Renal cortical epithelial cell (primary cell): ENCODE measurements at places on chromosomes 6 and 20. TPM values are rescaled to one million over a fixed set of nuclear protein-coding genes. Genes with fewer than 3 reads are reported as not detected.

GUCA1A gene
- total RNA-seq, result 0.05 TPM in 1 of 2 replicates, not detected in the other

GRCh38 chr6:35948725-35949124, 27.8 kb upstream of the SRPK1 start:
- peak; percentile 28 for DNase-seq

TNNC2 gene
- not detected in 2 replicates for total RNA-seq

GRCh38 chr6:16057446-16057845, 71.4 kb upstream of the MYLIP start:
- DNase-seq, result no peak

CPXM1 gene
- 0.17 and 0.20 TPM in 2 replicates for total RNA-seq

- DNase-seq, result no peak
These were observed 11.4 kb downstream of the ULBP3 start for GRCh38 chr6:150057501-150057951.

SNX21 gene
- 26.9 and 32.1 TPM in 2 replicates for total RNA-seq

DNA sequence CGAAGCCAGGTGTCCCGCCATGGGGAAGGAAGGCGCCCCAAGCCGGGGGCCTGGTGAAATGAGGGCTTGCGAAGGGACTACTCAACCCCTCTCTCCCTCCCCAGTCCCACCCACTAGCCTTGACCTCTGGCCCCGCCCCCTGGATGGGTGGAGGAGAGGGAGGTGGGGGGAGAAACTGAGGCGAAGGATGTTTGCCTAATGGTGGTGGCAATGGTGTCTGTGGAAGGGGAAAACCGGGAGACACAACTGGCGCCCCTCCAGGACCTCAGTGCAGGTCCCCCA, at the start of gene POU5F1:
Gene POU5F1, minus strand, starts transcription at position 83 of the 282 bp plus-strand sequence. Its CDS starts 62 bp downstream, at position 21.
- DNase-seq, result no peak

OPRM1 gene
- total RNA-seq, result not detected in 2 replicates

FRK gene
- 21.7 and 44.4 TPM in 2 replicates for total RNA-seq

GRCh38 chr6:23280437-23280836, 711.1 kb downstream of the HDGFL1 start:
- DNase-seq, result peak; percentile 8

CALHM4 gene
- total RNA-seq, result not detected in 2 replicates

TFAP2C gene
- 0.35 TPM in 1 of 2 replicates, not detected in the other for total RNA-seq

TREM2 gene
- not detected in 2 replicates for total RNA-seq

DNA sequence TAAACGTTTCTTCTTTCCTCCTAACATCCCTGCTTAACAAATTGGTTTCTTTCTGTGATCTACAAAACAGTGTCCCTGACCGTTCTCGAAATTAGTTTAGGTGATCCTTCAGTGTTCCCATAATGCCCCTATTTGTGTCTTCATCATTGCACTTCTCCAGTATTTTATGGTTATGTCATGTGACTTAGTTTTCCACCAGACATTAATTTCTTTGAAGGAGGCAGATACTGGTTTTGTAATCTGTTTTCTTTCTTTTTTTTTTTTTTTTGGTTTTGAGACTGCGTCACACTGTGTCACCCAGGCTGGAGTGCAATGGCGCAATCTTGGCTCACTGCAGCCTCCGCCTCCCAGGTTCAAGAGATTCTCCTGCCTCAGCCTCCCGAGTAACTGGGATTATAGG, 49.2 kb downstream of the FAM217A start:
- DNase-seq, result no peak

MYCT1 gene
- total RNA-seq, result 0.15 and 0.52 TPM in 2 replicates

DNA sequence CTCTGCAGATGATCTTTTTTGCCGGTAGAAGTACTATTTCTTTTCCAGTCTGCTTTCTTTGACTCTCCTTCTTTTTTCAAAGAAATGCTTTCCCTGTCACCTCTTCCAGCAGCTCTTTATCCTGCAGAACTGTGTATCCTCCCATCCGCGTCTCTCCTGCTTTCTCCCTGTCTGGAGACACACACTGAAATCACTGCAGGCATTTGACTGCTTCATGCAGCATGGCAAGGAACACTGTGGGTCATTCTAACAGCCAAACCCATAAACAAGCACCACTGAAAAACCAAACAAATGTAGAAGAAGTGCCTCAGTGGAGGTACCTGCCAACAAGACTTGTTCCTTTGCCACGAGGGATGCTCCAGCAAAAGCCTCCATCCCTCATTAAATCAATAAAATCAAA, 403.7 kb upstream of the CITED2 start:
- DNase-seq, result no peak

RIPK1 gene
- total RNA-seq, result 30.0 and 48.9 TPM in 2 replicates

GRCh38 chr6:153092082-153093013, 38.7 kb downstream of the RGS17 start:
- DNase-seq, result peak; percentile 96

DNA sequence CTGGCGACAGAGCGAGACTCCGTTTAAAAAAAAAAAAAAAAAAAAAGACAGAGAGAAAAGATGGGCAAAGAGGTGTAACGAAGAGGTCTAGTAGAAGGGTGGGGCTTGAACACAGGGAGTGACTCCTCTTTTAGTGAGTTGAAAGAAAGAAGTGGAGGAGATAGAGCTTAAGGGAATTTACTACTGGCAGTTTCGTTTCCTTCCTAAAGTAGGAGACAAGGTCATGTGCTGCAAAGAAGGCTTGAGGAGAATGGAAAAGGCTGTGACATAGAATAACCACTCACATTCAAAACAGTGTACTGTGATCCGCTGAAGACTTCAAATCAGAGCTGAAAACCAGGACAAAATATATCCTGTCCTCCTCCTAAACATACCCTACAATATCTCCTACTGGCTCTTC, 63.8 kb upstream of the EIF2S2 start:
- DNase-seq, result no peak

GRCh38 chr6:68025764-68026163, 609.3 kb upstream of the ADGRB3 start:
- no peak for DNase-seq

- DNase-seq, result no peak
These were observed 548 bp upstream of the BCAS4 start for GRCh38 chr20:50794181-50794845.

GRCh38 chr6:113361014-113361645, 496.0 kb upstream of the MARCKS start:
- peak; percentile 94 for DNase-seq

ADGRB3 gene
- under 0.01 and 0.05 TPM in 2 replicates for total RNA-seq

DNA sequence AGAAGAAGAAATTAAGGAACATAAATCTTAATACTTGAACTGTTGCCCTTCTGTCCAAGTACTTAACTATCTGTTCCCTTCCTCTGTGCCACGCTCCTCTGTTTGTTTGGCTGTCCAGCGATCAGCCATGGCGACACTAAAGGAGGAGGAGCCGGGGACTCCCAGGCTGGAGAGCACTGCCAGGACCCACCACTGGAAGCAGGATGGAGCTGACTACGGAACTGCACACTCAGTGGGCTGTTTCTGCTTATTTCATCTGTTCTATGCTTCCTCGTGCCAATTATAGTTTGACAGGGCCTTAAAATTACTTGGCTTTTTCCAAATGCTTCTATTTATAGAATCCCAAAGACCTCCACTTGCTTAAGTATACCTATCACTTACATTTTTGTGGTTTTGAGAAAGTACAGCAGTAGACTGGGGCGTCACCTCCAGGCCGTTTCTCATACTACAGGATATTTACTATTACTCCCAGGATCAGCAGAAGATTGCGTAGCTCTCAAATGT, 17.1 kb downstream of the IRF4 start:
- DNase-seq, result peak; percentile 22

OOEP gene
- total RNA-seq, result not detected in 2 replicates

DNA sequence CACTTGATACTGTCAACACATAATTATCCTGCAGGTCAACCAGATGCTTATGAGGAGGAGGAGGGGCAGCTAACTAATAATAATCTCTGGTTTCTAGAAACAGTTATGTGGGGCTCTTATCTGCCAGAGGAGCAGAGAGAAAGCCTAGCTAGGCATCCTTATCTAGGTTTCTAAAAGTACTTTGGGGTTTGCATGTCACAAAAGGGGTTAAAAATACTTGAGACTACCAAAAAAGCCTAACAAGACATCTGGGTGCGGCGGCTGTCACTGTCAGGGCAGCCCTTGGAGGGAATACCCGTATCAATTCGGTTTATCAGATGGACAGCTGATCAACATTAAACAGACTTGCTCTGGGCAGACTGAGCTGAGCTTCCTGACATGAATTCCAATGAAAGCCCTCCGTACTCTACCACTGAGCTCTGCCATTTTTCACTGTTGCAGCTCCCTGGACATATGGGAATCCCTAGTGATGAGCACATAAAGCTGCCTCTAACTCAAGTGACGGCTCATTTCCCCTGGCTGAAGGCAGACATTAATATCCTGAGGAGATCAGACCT, 166.6 kb downstream of the PDSS2 start:
- no peak for DNase-seq

DNA sequence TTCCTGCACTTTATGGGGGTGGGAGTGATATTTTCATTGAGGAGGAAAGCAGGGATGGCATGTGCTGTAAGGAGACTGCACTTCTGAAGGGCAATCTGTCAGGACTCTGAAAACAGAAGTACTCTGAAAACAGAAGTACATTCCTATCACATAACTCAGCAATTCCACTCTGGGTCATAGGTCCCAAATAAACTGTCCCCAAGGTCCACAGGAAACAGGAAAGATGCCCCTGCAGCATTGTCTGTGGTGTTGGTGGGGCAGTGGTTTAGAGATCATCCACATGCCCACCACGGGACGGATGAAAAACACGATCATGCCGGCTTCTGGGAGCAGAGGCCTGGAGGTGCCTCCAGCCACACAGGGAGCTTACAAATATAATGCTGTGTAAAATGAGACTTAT, 150.3 kb downstream of the OTOR start:
- no peak for DNase-seq

SPATS1 gene
- total RNA-seq, result not detected in 2 replicates

TAGAP gene
- 0.05 and 0.35 TPM in 2 replicates for total RNA-seq

DNA sequence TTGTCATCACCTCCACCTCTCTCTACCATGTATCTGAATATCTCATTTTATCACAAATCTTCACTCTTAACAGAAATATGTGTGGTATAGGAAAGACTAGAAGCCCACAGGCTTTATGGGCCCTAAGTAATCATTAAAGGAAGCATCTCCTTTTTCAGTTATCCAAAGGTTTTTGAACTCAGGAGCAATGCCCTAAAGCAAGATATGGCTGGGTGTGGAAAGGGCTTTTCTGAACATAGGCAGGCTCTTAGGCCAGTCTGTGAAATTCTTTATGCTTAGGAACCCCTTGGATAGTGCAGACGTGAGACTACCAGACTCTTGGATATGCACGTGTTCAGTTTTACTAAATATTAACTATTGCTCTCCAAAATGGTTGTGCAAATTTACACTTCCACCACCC, 99.5 kb downstream of the ADTRP start:
- no peak for DNase-seq

TSBP1 gene
- total RNA-seq, result not detected in 2 replicates

- no peak for DNase-seq
These were observed 1.4 kb downstream of the CST8 start for GRCh38 chr20:23492292-23492691.

- peak; percentile 36 for DNase-seq
These were observed 32.0 kb downstream of the POM121L2 start for GRCh38 chr6:27280064-27280539.

GRCh38 chr20:10532361-10532760, 97.3 kb downstream of the SLX4IP start:
- no peak for DNase-seq

PLEKHG1 gene
- total RNA-seq, result 11.1 and 13.4 TPM in 2 replicates

- DNase-seq, result no peak
These were observed 270.2 kb upstream of the IMPG1 start for GRCh38 chr6:76342611-76343160.

DNA sequence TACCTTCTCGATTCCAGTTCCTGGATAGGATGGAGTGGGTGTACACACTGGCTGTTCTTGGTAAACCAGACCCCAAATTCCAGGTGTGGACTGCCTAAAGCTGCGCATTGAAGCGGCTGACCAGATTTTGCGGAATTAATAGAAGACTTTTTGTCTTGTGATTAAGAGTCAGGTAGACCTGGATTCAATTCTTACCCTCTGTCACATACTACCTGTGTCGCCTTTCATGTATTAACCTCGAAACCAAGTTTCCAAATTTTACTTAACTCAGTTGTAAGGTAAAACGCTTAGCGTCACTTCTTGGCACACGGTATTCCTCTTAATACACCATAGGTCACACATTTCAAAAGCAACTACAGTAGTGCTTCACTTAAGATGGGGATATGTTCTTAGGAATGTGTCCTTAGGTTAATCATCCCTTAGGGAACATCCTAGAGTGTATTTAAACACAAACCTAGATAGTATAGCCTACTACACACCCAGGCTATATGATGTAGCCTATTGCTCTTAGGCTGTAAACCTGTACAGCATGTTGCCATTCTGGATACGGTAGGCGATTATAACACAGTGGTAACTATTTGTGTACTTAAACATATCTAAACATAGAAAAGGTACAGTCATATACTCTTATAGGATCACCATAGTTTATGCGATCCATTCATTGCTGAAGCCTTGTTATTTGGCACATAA, 733 bp upstream of the GOPC start:
- no peak for DNase-seq
